ENCODE measurements at places on chromosomes 3 and 15. TPM values are rescaled to one million over a fixed set of nuclear protein-coding genes. Genes with fewer than 3 reads are reported as not detected.

- no peak overlapping the region for H3K27ac ChIP-seq
- peaks cover 7% of the 10 kb centered on the region for H3K4me1 ChIP-seq
- H3K4me3 ChIP-seq = peak overlapping the region; percentile 27
- H3K27me3 ChIP-seq = peaks cover 54% of the 10 kb centered on the region
- DNase-seq = no peak
- H3K36me3 ChIP-seq = no peaks in the 10 kb centered on the region
Observed at GRCh38 chr15:45134682-45135604, 5.1 kb downstream of the DUOX1 start.

DNA sequence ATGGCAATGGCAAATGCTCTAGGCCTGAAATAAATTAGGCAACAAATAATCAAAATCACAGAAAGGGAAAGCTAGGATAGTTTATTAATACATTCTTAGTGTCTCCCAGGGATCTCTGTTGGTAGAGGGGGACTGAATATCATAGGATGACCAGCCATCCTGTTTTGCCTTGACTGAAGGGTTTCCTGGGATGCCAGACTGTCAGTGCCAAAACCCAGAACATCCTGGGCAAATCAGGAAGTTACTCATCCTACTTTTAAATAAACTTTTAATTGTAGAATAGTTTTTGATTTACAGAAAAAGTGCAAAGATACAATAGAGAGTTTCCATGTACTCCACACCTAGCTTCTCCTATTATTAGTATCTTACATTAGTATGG is 21.8 kb upstream of the SIAH2 start:
- H3K27ac ChIP-seq = peak overlapping the region; percentile 58
- H3K4me3 ChIP-seq = no peak overlapping the region
- peaks cover 2% of the 10 kb centered on the region for H3K36me3 ChIP-seq
- H3K4me1 ChIP-seq = peaks cover 45% of the 10 kb centered on the region
- H3K27me3 ChIP-seq = no peaks in the 10 kb centered on the region

The MESP2 gene
- total RNA-seq = not detected

GRCh38 chr3:123348471-123349200 is 100.3 kb downstream of the ADCY5 start:
- H3K4me3 ChIP-seq = no peak overlapping the region
- no peak for DNase-seq
- peaks cover 23% of the 10 kb centered on the region for H3K4me1 ChIP-seq
- no peaks in the 10 kb centered on the region for H3K36me3 ChIP-seq
- peaks cover 31% of the 10 kb centered on the region for H3K27me3 ChIP-seq
- no peak overlapping the region for H3K27ac ChIP-seq

- no peak overlapping the region for H3K27ac ChIP-seq
- H3K4me3 ChIP-seq = no peak overlapping the region
- no peaks in the 10 kb centered on the region for H3K4me1 ChIP-seq
- H3K27me3 ChIP-seq = peaks cover 38% of the 10 kb centered on the region
- DNase-seq = no peak
- no peaks in the 10 kb centered on the region for H3K36me3 ChIP-seq
Observed at GRCh38 chr3:107919239-107919638, 171.6 kb downstream of the CD47 start.

The AMOTL2 gene
- not detected for total RNA-seq

All from activated CD8-positive, alpha-beta memory T cell treated with anti-CD3 and anti-CD28 coated beads, Interleukin-2, amount 10 ng/mL, durations not matched to agents 7 days and 5 days (primary cell).